ENCODE measurements at places on chromosomes 3 and 15. TPM values are rescaled to one million over a fixed set of nuclear protein-coding genes. Genes with fewer than 3 reads are reported as not detected.

GRCh38 chr3:175919133-175919532 is 1060.0 kb downstream of the NAALADL2 start:
- H3K27me3 ChIP-seq = no peaks in the 10 kb centered on the region
- peaks cover 4% of the 10 kb centered on the region for H3K36me3 ChIP-seq
- no peak for DNase-seq
- H3K27ac ChIP-seq = no peak overlapping the region
- no peaks in the 10 kb centered on the region for H3K4me1 ChIP-seq
- H3K4me3 ChIP-seq = no peak overlapping the region

GP5 gene
- total RNA-seq = 0.09 TPM

GRCh38 chr3:54784021-54784420 is 143.8 kb downstream of the LRTM1 start:
- H3K4me1 ChIP-seq = no peaks in the 10 kb centered on the region
- no peak for DNase-seq
- no peak overlapping the region for H3K27ac ChIP-seq
- H3K4me3 ChIP-seq = no peak overlapping the region
- no peaks in the 10 kb centered on the region for H3K27me3 ChIP-seq

DNA sequence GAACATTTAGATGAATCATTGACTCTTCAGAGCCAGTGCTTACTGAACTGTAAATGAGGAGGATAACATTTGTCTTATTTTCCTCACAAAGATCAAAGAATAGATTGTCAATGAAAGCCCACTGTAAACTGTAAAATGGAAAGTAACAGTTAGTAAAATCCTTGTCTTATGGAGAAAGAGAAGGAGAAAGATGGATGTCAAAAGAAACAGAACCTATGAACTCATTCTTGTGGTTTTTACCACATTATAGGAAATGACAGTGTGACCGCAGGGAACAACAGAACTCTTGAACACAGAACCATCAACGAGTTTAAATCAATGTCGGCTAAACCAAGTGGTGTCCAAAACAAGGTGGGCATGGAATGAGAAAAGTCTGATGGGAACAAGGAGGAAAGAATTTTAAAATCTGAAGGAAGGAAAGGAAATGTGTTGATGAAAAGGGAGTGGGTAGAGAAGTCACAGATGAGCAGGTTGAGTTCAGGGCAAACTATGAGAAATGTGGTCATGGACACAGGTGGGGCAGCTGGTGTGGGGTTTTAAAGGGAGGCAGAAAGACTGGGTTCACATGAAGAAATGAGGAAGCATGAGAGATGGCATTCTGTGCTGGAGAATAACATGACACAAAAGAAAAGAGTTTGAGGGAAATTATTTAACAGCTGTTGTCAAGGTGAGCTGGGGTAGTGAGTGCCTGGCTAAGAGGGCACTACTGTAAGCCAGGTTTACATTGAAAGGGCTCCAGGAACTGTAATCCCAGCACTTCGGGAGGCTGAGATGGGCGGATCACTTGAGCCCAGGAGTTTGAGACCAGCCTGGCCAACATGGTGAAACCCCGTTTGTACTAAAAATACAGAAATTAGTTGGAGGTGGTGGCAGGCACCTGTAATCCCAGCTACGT is 42.4 kb upstream of the ETV5 start:
- no peaks in the 10 kb centered on the region for H3K36me3 ChIP-seq
- H3K27me3 ChIP-seq = no peaks in the 10 kb centered on the region
- no peak overlapping the region for H3K4me3 ChIP-seq
- no peak for DNase-seq
- H3K27ac ChIP-seq = no peak overlapping the region
- H3K4me1 ChIP-seq = peaks cover 7% of the 10 kb centered on the region

TMEM207 gene
- not detected for total RNA-seq

GRCh38 chr3:20288050-20288449 is 102.0 kb upstream of the SGO1 start:
- H3K27me3 ChIP-seq = no peaks in the 10 kb centered on the region
- no peak for DNase-seq
- no peak overlapping the region for H3K27ac ChIP-seq

- no peaks in the 10 kb centered on the region for H3K36me3 ChIP-seq
- H3K27me3 ChIP-seq = no peaks in the 10 kb centered on the region
- peaks cover 6% of the 10 kb centered on the region for H3K4me1 ChIP-seq
- no peak overlapping the region for H3K4me3 ChIP-seq
Observed at GRCh38 chr15:53310709-53311108, 448.8 kb downstream of the WDR72 start.

GRCh38 chr15:84797801-84798200 is 19.4 kb upstream of the ALPK3 start:
- H3K36me3 ChIP-seq = peaks cover 10% of the 10 kb centered on the region
- H3K27me3 ChIP-seq = no peaks in the 10 kb centered on the region
- H3K27ac ChIP-seq = no peak overlapping the region
- H3K4me3 ChIP-seq = no peak overlapping the region
- H3K4me1 ChIP-seq = no peaks in the 10 kb centered on the region
- no peak for DNase-seq

GNB5 gene
- total RNA-seq = 15.8 TPM

XPC gene
- 37.3 TPM for total RNA-seq

- H3K4me3 ChIP-seq = no peak overlapping the region
- peaks cover 4% of the 10 kb centered on the region for H3K4me1 ChIP-seq
- no peaks in the 10 kb centered on the region for H3K36me3 ChIP-seq
- no peaks in the 10 kb centered on the region for H3K27me3 ChIP-seq
- DNase-seq = no peak
- no peak overlapping the region for H3K27ac ChIP-seq
Observed at GRCh38 chr15:57667171-57667849, 39.2 kb upstream of the POLR2M start.

- peak overlapping the region; percentile 97 for H3K4me3 ChIP-seq
- DNase-seq = peak; percentile 12
- H3K4me1 ChIP-seq = peaks cover 49% of the 10 kb centered on the region
- H3K36me3 ChIP-seq = peaks cover 5% of the 10 kb centered on the region
Observed at GRCh38 chr3:38137615-38138348, 679 bp upstream of the MYD88 start.

DNA sequence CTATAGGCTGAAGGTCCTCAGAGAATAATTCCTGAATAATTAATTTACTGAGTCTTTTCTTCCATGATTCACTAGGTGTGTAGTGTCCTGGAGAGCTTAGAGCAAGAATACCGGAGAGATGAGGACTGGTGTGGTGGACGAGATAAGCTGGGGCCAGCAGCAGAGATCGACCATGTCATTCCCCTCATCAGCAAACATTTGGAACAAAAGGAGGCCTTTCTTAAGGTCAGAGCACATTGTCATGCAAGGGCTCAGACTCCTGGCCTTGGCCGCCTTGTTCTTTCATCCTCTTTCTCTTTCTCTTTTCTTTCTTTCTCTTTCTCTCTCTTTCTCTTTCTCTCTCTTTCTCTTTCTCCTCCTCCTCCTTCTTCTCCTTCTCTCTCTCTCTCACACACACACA is 291.4 kb upstream of the UMPS start:
- peaks cover 30% of the 10 kb centered on the region for H3K36me3 ChIP-seq
- H3K4me1 ChIP-seq = peaks cover 17% of the 10 kb centered on the region
- H3K27ac ChIP-seq = peak overlapping the region; percentile 94
- no peaks in the 10 kb centered on the region for H3K27me3 ChIP-seq
- H3K4me3 ChIP-seq = no peak overlapping the region

CSPG4 gene
- 5.3 TPM for total RNA-seq

CYP8B1 gene
- total RNA-seq = not detected

GRCh38 chr3:15300323-15301078 is 31.9 kb downstream of the SH3BP5 start:
- H3K27me3 ChIP-seq = no peaks in the 10 kb centered on the region
- H3K4me1 ChIP-seq = no peaks in the 10 kb centered on the region
- H3K27ac ChIP-seq = no peak overlapping the region

GRCh38 chr3:121491683-121492320 is 54.0 kb downstream of the POLQ start:
- H3K27ac ChIP-seq = no peak overlapping the region
- H3K4me3 ChIP-seq = no peak overlapping the region
- H3K36me3 ChIP-seq = peaks cover 10% of the 10 kb centered on the region
- DNase-seq = no peak
- H3K4me1 ChIP-seq = no peaks in the 10 kb centered on the region

VPS33B gene
- 20.5 TPM for total RNA-seq

LRRC49 gene
- total RNA-seq = 20.2 TPM

ARNT2 gene
- 57.1 TPM for total RNA-seq

CYP1A1 gene
- total RNA-seq = 1.7 TPM

DNA sequence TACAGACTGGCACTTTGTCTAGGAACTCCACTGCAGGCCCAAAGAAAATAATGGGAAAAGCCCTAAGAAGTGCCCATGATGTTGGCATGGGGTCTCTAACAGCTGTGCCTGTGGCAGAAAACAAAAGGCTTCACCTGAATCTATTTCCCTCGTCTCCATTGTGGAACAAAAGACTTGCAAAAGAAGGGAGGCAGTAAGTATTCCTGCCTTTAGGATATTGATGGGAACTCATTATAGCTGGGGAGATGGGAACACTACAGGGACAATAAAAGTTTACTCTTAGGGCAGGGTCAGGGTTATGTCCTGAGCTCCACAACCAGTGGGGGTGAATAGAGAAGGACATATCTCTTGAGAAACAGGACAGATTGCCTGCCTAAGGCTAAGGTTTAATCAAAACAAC is 930.6 kb upstream of the EPHA6 start:
- H3K27ac ChIP-seq = no peak overlapping the region
- no peaks in the 10 kb centered on the region for H3K27me3 ChIP-seq
- no peaks in the 10 kb centered on the region for H3K36me3 ChIP-seq
- H3K4me1 ChIP-seq = no peaks in the 10 kb centered on the region
- no peak for DNase-seq

DNA sequence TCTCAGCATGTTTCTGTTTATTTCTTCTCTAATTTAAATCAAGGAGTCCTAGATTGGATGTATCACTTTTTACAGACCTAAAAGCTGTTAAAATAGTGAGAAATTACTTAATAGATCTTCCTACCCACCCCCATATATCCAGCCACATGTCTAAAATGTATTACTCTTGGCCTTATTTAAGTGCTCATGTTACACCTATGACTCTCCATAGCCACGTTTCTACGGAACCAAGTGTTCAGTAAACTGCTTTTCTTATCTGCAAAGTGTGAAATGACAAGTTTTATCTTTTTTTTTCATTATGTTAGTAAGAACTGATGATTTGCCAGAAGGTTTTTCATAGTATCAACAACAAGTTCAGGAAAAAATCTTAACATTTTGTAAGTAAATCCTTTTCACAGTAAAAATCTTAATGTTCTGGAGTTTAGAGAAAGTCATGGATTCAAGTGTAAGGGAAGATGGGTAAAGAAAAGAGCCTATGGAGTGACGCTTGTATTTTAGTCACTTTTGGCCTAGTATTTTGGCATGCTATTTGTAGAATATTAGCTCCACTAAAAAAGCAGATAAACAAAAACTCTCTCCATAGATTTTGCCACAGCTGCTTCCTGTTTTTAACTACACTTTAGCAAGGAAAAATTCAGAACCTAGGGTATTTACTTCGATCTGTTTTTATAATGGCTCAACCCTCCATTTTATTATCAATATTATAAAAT is 41.2 kb upstream of the IGSF10 start:
- H3K27me3 ChIP-seq = no peaks in the 10 kb centered on the region
- no peaks in the 10 kb centered on the region for H3K4me1 ChIP-seq
- no peak overlapping the region for H3K4me3 ChIP-seq
- no peak for DNase-seq
- no peaks in the 10 kb centered on the region for H3K36me3 ChIP-seq

GOLGA8Q gene
- not detected for total RNA-seq

GRCh38 chr15:78082106-78082742 is 4.7 kb upstream of the TBC1D2B start:
- H3K4me1 ChIP-seq = peaks cover 4% of the 10 kb centered on the region
- H3K36me3 ChIP-seq = no peaks in the 10 kb centered on the region
- no peak for DNase-seq
- H3K4me3 ChIP-seq = peak overlapping the region; percentile 13

GOLGA8J gene
- 0.54 TPM for total RNA-seq

ATP10A gene
- total RNA-seq = 4.9 TPM

- DNase-seq = no peak
- H3K4me3 ChIP-seq = peak overlapping the region; percentile 12
- H3K4me1 ChIP-seq = peaks cover 46% of the 10 kb centered on the region
Observed at GRCh38 chr15:95295896-95296625, 1034.4 kb upstream of the NR2F2 start.

DNA sequence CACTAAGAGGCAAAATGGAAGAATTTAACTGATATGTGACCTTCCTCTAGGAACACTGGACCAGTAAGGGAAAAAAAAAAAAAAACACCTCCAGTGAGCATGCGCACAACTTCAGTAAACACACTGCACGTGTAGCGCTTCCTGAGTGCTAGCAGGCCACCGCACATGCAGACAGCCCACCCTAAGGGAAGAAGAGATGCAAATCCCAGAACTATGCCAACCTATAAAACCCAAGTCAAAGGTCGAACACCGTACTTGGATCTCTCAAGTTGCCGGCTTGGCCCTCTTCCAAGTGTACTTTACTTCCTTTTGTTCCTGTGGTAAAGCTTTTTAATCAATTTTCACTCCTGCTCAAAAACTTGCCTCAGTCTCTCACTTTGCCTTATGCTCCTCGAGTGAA is 64.5 kb upstream of the CADPS start:
- no peak for DNase-seq
- H3K4me3 ChIP-seq = no peak overlapping the region
- peaks cover 7% of the 10 kb centered on the region for H3K36me3 ChIP-seq
- H3K27me3 ChIP-seq = no peaks in the 10 kb centered on the region
- H3K27ac ChIP-seq = peak overlapping the region; percentile 76
- H3K4me1 ChIP-seq = peaks cover 30% of the 10 kb centered on the region

- H3K27ac ChIP-seq = peak overlapping the region; percentile 74
- H3K4me3 ChIP-seq = peak overlapping the region; percentile 10
- H3K27me3 ChIP-seq = no peaks in the 10 kb centered on the region
- H3K36me3 ChIP-seq = no peaks in the 10 kb centered on the region
Observed at GRCh38 chr3:66598168-66598567, 97.3 kb upstream of the LRIG1 start.

DNA sequence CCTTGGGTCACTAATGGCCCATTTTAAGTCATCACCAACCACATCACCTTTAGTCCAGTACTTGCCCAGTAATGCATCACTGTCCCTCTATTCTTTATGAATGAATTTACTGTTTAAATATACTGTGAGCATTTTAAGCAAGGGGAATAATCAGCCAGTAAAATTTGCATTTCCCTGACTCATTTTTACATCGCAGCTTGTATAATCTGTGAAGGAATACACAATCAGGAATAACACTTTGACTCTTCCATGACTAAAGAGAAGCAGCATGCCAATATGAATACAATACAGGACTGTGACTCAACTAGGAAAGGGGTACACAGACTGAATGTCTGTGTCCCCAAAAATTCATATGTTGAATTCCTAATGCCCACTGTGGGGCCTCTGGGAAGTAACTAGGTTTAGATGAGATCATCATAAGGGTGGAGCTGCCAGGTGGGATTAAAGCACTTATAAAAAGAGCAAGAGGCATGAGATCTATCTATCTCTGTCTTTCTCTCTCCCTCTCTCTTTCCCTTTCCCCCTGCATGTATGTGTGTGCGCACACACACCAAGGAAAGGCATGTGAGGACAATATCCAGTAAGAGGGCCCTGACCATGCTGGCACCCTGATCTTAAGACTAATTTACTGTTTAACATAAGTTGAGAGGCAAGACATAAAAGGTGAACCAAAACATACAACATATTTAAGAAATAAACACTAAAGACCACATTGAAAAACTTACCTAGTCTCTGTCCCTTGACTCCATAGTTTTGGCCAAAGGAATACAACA is 12.1 kb downstream of the B4GALT4 start:
- no peaks in the 10 kb centered on the region for H3K27me3 ChIP-seq
- no peak overlapping the region for H3K4me3 ChIP-seq
- no peak overlapping the region for H3K27ac ChIP-seq
- no peaks in the 10 kb centered on the region for H3K4me1 ChIP-seq
